ENCODE measurements at places on chromosomes 16 and 17. TPM values are rescaled to one million over a fixed set of nuclear protein-coding genes. Genes with fewer than 3 reads are reported as not detected.

- no peak for DNase-seq
These were observed 1.3 kb upstream of the CUEDC1 start for GRCh38 chr17:57956291-57957119.

DNA sequence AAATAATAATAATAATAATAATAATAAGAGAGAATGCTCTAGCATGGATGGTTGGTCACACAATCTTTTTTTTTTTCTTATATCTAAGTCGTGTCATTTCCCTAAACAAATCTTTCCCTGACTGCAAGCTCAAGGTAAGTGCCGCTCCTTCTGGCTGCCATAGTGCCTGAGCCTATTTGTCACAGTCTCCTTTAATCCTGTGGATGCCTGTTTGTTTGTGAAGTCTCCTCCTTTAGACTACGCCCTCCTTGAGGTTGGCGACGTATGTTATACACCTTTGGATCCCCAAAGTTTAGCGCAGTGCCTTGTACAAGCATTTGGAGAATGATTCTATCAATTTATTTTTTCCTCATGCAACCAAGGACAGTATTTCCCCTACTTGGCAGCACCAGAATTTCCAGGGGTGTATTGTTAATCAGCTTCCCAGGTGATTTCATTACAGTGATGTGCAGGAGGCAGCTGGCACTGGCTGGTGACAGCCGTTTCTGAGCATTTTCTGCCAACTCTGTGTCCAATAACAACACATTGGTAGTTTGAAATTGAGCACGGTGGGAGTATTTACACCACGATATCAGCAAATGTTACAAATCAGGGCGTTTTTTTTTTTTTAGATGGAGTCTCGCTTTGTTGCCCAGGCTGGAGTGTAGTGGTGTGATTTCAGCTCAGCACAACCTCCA, 26.6 kb downstream of the TMEM238L start:
- DNase-seq: no peak

DNA sequence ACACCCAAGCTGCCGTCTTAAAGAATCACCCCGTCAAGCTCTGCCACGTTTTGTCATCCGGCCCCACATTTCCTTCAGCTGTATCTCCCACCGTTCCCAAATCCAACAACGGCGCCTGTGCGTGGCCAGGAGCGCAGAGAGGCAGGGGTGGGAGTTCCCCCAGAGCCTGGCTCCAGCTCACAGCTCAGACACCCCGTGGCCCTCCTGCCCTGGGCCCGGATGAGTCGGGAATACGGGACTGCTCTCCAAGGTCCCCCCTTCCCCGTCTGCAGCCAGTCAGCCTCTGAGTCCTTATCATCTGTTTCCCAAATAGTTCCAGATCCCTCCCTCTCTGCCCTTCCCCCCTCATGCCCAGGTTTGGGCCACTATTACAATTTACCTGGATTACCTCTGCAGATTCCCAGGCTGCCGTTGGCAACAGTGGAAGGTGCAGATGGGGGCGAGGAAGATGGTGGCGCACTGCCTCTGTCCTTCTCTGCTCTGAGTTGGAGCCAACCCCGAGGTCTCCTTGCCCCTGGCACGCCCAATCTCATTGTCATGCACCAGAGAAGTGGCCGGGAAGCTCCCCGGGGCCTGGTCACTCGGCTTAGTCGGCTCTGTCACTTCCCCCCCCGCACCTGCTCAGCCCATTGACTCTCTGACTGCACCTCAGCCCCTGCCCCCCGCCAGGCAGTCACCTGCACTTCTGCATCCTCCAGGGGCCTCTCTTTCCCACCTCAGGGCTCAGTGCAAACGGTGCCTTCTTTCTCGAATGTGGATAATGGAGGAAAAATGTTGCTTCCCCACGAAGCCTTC, 18.3 kb upstream of the RPTOR start:
- no peak for DNase-seq

DNA sequence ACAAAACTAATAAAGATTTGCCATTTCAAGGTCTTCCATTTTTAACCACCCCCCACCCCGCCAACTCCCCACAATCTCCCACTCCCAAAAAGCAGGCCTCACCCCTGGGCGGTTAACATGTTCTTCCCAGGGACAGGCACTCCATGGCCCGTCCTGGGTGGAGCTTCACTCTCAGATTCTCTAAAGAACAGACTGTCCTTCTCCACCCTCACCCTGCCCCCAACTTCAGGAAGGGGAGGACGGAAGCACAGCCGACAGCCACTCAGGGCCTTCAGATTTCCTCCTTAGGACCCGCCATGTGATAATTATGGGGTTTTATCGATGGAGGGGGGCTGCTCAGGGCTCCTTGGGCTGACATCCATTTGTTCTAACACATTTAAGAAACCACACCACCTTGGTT, 61.9 kb downstream of the ZFHX3 start:
- no peak for DNase-seq

DNA sequence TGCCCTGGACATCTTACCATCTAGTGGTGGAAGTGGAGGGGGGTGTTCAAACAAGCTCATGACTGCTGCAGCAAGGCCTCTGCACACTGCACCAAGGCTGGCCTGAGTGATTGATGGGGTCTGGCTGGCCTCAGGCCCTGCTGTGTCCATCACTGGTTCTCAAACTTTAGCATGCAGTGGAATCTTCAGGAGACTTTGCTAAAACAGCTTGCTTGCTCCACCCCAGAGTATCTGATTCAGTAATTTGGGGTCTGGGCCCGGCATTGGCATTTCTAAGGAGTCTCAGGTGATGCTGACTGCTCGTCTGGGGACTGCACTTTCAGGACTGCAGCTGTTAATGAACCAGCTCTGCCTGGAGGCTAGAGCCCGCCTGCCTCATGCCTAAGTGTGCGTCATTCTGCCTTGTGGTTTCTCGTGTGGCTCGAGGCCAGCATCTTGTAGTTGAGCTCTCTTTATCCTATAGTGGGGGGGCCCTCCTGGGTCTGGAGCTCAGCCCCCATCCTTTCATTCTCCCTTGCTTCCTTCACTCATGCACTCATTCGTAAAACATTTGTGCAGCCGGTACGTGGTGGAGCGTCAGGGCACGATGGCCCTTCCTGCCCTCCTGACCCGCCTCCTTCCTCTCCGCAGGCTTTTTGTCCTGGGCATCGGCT, 4.1 kb downstream of the MGAT5B start:
- no peak for DNase-seq

GRCh38 chr16:50830698-50831097, 88.8 kb downstream of the CYLD start:
- no peak for DNase-seq

DNA sequence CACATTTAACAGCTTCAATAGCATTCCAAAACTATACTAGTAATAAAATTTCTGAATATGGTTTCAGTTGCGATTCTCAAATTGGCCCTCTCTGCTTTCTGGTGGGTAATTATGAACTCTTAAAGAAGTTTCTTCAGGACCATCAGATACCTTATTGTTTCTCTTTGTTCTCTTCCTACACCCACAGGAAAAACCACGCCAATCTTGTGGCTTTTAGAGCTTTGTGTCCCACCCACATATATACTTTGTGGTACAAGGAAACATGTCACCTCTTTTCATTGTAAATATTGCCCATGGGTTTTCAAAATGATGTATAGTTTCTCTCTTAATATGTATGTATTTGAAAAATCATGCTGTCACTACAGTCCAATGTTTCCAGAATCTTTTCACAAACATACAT, 12.1 kb downstream of the ABCA9 start:
- no peak for DNase-seq

GRCh38 chr16:78209951-78210661, 110.7 kb downstream of the WWOX start:
- DNase-seq: no peak

- no peak for DNase-seq
These were observed 44.4 kb downstream of the PLD6 start for GRCh38 chr17:17161759-17162158.

DNA sequence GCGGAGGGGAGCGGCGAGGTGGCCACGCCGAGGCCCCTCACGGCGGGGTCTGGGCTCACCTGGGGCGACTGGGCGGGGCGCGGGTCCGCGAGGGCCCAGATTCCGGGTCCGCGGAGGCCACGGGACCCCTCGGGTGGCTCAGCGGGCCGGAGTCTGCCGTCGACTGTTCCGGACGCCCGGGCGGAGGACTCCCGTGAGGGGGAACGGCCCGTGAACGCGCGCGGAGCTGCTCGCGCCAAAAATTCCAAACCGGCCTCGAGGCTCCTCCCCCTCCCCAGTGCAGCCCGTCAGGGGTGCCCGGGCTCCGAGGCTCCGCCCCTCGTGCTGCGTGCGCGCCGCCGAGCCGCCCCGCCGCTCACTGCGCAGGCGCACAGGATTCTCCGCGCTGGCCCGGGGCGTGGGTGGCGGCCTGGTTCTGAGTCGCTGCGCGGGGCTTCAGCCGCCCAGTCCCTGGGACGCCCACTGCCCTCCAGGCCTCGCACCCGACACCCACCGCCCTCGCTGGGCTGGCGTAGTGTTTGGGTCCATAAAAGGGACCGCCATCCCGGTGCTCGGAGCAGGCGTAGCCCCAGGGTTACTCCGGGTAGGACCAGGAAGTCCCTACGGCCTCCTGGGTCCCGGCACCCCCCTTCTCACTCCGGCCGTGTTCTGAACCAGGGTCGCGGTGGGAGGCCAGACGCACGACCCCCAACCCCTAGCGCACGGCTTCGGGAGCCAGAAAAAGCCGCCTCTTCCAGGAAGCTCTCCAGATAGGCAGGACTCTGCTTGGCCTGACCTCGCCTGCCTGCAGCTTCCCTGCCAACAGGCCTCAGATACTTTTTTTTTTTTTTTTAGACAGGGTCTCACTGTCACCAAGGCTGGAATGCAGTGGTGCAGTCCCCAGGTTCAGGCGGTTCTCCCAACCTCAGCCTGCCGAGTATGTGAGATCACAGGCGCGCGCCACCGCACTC, at the start of gene PKMYT1:
Gene PKMYT1, minus strand, starts transcription at position 220 of the 950 bp plus-strand sequence. CDS start 789 bp downstream, outside the sequence.
- DNase-seq: peak; percentile 82

DNA sequence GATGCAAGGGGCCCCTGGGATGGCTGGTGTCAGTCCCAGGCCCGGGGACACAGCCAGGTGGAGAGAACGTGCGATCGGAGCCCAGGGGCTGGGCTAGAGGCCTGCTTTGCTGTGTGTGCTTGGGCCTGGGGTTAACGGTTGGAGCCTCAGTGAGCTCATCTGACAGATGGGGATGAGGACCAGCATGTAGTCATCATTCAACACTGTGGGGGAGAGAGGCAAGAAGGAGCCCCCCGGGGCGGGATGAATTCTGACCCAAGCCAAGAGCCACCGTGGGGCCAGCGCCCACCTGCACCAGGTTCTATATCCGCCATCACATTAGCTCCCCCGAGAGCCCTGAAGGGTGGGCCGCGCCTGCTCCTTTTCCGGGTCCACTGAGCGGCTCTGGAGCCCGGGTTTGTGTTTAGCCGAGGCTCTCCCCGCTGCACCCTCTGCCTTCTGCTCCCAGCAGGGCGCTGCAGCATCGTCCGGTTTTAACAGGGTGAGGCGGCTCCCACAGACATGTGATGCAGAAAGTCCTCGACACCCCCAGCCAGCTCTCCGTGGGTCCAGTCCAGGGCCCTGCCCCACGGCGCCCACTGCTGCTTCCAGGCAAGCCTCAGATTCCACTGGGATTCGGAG, 365.7 kb downstream of the SEC14L1 start:
- no peak for DNase-seq

- no peak for DNase-seq
These were observed 37.0 kb downstream of the STXBP4 start for GRCh38 chr17:55005520-55005919.

GRCh38 chr16:89953671-89954406, 5.3 kb downstream of the DEF8 start:
- DNase-seq: no peak

- no peak for DNase-seq
These were observed 14.9 kb upstream of the MMD start for GRCh38 chr17:55436224-55437158.

GRCh38 chr16:79767421-79768275, 167.1 kb upstream of the MAF start:
- no peak for DNase-seq

DNA sequence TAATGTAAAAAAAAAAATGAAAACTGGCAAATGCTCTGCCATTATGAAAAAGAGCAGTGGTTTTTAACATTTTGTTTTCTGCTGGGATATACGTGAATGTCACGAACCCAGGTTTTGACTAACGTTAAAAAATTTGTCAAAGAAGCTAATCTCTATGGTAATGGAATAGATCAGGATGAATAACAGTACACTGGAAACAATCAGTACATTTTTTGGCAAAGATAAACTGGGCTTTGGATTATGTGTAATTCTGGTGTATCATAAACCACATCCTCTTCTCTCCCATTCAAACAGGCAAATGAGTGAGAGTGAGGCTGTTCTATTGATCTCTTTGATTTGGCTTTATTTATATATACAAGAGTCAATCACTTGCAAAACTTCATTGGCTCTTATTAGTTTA, 207.0 kb upstream of the IRX3 start:
- DNase-seq: no peak

GRCh38 chr16:69396187-69397061, 10.6 kb upstream of the TERF2 start:
- peak; percentile 90 for DNase-seq

- peak; percentile 31 for DNase-seq
These were observed 1.2 kb downstream of the DDX5 start for GRCh38 chr17:64504769-64505339.

DNA sequence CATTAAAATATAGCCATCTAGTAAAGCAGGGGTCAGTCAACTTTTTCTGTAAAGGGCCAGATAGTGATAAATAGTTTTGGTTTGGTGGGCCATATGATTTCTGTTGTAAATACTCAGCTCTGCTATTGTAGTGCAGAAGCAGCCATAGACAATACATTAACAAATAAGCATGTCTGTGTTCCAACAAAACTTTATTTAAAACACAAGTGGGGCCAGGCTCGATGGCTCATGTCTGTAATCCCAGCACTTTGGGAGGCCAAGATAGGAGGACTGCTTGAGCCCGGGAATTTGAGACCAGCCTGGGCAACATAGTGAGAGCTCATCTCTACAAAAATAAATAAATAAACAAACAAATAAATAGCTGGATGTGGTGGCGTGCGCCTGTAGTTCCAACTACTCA, 60.8 kb upstream of the TANC2 start:
- DNase-seq: no peak

- DNase-seq: no peak
These were observed 105.5 kb upstream of the HLF start for GRCh38 chr17:55159251-55159650.

DNA sequence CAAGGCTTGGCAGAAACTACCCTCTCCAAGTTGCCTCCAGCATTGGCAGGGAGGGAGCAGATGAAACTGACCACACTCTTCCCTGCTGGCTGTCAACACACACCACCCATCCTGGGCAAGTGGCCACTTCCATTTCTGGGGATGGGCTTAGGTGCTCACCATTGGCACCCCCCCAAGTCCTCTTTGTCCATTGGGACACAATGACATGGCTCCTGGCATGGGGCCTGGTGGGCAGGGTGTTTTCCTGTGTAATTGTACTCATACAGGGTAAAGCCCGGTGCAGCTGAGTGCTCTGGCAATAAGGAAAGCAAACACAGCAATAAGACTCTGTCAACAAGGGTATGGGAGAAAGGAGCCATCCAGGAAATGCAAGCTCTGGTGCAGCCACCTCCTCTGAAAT, 22.6 kb downstream of the SCNN1B start:
- no peak for DNase-seq

- no peak for DNase-seq
These were observed 24.3 kb downstream of the CDK12 start for GRCh38 chr17:39485555-39485954.

The STAT5A gene
- polyA plus RNA-seq: 49.8 TPM

The RIPOR1 gene
- 8.6 TPM for polyA plus RNA-seq

The ANKS4B gene
- not detected for polyA plus RNA-seq

The PDILT gene
- not detected for polyA plus RNA-seq

The SLC38A8 gene
- polyA plus RNA-seq: not detected

The ATP2A1 gene
- polyA plus RNA-seq: not detected

The HIGD1B gene
- polyA plus RNA-seq: not detected

The KRTAP9-4 gene
- not detected for polyA plus RNA-seq

The HOXB7 gene
- polyA plus RNA-seq: not detected

Data from CD14-positive monocyte (primary cell).